ENCODE measurements at places on chromosomes 11 and 22.

- no peak for DNase-seq
These were observed 65.3 kb upstream of the LINC01488 start for GRCh38 chr11:69416143-69416515.

GRCh38 chr11:12472401-12473005, 95.1 kb downstream of the PARVA start:
- no peak for DNase-seq

DNA sequence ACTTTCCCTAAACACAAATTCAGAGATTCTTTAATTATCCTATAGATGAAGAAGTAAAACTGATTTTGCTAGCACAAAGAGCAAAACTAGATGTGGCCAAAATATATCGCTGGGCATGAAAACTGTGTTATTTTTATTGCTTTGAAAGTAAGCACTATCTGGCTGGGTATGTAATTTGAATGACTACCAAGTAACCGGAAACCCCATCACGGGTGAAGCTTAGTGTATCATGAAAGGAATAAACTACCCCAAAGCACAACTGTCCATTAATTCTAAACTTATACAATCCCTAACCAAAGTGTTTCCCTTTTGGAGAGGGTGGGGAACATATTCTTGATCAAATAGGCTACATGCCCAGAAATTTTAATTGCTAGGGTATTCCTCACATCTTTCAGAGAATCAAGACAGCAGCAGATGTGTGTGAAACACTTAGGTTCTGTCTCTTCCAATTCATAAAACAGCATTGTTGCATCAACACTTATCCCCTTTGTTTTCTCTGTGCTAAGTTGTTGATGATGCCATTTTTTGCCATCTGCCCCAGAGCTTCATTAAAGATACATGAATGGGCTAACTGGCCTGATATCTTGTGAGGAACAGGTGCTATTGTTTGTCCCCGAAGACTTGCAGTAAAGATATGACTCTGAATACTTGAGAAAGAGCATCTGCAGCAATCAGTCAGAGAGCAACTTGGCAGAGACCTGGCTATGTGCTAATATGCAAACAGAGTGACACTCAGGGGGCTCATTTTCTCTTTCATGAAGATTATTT, 238.2 kb downstream of the SOX6 start:
- no peak for DNase-seq

- DNase-seq, result no peak
These were observed 85.6 kb downstream of the CACNG2 start for GRCh38 chr22:36617694-36618522.

DNA sequence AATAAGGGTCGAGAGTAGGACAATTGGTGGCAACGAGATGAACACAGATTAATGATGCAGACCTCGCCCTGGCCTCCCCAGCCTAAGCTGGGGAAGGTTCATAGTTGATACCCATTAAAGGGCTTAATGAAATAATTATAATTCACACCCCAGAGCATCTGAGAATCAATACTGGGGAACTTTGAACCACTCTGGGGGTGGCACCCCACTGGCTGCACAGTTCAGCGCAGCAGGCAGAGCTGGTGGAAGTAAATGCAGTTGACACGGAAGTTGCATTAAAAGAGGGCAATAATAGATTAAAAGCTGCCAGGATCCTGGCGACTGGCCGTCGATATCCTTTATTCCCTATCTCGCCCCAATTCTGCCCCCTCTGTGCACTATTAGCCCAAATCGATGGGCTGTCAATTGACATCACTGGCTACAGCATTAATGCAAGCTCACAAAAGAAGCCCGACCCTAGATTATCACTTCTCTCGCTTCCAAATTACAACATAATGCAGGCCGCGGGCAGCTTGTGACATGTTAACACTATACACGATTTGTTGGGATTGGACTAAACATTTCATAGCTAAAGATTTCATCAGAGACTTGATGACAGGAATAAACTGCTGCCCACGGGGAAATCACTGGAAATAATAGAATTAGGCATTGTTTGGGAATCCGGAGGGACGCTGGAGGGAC, 14.5 kb downstream of the HSPA8 start:
- DNase-seq, result no peak

DNA sequence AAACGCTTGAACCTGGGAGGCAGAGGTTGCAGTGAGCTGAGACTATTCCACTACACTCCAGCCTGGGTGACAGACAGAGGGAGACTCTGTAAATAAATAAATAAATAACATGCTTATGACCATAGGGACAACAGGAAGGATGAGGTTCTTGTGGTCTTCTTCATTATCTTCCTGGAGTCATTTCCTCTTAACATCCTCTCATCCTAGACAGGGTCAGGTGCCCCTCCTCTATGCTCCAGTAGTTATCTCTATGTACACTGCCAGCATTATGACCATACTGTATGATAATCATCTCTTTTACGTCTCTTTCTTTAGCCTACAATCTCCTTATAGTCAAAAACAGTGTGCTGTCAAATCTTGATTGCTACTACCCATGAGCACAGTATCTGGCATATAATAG, 17.7 kb downstream of the RAB30 start:
- peak; percentile 36 for DNase-seq

- DNase-seq, result no peak
These were observed 174.1 kb downstream of the CSNK2A3 start for GRCh38 chr11:11178671-11179638.

GRCh38 chr11:2521733-2522630, 77.2 kb downstream of the KCNQ1 start:
- no peak for DNase-seq

DNA sequence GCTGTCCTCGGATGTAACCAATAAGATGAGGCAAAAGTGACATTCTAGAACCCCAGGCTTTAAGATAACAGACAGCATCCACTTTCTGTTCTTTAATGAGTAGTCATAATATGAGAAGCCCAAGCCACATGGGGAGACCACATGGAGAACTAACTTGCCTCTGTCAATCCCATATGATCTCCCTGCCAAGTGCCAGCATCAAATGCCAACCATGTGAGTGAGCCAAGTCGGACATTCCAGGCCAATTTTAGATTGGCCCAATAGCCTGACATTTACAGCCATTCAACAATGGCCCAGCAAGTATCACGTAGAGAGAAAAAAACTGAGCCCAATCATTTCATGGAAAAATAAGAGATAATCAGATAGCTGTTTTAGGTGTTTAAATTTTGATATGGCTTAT, 2048.3 kb upstream of the RAG2 start:
- DNase-seq, result no peak

DNA sequence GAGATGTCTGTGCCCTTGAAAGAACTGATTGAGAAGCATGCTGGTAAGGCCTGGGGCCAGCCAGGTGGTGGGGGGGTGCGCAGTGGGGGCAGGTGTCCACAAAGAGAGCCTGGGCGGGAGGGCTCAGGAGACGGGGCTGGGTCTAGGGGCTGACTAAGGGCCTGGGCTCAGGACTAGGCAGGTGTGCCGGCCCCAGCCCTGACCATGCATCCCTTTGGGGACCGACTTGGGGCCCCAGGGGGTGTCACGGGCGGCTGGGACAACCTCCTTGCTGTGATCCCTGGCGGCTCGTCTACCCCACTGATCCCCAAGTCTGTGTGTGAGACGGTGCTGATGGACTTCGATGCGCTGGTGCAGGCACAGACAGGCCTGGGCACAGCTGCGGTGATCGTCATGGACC, 4.4 kb downstream of the NDUFV1 start:
- DNase-seq, result no peak

DNA sequence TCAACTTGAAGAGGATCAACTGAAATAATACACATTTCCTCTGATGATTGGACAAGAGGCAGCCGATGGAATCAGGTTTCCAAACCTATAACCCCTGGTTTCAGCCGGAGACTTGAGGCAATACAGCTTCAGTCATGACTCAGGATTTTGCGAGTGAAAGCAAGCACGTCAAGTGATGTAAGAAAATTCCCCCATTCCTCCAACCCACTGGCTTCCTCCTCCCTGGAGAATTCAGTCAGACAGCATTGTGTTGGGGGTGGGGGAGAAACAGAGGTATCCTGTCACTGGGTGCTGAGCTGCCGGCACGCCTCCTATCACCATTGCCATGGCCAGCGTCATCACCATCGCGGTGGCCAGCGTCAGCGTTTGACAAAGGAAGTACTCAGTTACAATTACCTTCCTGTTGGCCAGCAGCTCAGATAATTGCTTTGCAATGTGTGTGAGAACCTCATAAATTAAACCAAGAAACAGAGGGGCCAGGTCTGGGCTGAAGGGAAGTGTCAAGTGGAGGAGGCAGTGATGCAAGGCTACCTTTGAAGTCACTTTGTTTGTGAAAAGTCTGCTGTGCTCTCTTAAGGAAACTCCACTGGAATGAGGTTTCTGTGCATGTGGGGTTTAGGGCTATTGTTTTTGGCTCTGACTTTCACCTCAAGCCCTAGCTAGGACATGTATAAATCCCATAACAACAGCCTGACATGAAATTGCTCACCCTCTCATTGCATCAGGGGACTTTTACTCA, 50.2 kb downstream of the LIF start:
- no peak for DNase-seq

DNA sequence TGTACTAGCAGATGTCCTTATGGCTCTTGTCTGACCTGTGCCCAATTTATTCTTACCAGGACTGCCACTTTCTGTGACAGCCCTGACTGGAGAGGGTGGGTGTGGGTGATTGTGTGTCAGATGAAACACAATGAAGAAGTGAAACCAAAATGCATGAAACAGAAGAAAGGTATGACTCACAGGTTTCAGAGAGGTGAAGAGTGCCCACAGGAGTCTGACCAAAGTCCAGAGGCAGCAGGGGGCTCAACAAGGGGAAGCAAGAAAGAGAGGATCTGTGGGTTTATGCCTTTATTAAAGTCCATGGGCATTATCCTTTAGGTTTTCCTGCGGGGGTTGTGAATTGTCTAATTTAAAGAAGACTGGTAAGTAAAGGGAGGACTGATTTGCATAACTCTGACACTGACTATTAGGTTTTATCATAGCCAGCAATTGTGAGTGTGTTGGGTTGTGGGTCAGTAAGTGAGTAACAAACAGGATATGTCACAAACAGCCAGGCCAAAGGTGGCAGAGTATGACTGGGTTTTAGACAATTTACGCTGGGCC, 3.9 kb upstream of the OR4C6 start:
- DNase-seq, result no peak

DNA sequence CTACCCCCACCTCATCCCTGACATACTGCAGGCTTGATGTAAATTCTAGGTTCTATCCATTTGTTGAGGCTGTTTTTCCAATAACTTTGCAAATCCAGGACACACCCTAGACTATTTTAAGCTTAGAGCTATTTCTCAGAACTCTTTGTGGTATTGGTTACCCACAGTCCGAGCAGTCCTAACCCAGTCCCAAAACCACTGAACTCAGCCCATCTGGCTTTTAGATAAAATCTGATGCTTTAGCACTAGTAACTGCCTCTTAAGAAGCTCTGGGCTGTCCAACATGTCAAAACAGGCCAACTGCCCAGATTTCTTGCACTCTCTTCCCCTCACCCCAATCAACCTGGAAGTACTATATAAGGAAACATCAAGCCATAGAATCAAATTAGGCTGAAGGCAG, 344.4 kb upstream of the CADM1 start:
- no peak for DNase-seq

DNA sequence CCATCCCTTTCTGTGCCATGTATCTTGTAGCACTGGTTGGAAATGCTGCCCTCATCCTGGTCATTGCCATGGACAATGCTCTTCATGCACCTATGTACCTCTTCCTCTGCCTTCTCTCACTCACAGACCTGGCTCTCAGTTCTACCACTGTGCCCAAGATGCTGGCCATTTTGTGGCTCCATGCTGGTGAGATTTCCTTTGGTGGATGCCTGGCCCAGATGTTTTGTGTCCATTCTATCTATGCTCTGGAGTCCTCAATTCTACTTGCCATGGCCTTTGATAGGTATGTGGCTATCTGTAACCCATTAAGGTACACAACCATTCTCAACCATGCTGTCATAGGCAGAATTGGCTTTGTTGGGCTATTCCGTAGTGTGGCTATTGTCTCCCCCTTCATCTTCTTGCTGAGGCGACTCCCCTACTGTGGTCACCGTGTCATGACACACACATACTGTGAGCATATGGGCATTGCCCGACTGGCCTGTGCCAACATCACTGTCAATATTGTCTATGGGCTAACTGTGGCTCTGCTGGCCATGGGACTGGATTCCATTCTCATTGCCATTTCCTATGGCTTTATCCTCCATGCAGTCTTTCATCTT, 414 bp downstream of the OR52D1 start:
- no peak for DNase-seq

- peak; percentile 51 for DNase-seq
These were observed 6.2 kb downstream of the TBX1 start for GRCh38 chr22:19766511-19767426.

DNA sequence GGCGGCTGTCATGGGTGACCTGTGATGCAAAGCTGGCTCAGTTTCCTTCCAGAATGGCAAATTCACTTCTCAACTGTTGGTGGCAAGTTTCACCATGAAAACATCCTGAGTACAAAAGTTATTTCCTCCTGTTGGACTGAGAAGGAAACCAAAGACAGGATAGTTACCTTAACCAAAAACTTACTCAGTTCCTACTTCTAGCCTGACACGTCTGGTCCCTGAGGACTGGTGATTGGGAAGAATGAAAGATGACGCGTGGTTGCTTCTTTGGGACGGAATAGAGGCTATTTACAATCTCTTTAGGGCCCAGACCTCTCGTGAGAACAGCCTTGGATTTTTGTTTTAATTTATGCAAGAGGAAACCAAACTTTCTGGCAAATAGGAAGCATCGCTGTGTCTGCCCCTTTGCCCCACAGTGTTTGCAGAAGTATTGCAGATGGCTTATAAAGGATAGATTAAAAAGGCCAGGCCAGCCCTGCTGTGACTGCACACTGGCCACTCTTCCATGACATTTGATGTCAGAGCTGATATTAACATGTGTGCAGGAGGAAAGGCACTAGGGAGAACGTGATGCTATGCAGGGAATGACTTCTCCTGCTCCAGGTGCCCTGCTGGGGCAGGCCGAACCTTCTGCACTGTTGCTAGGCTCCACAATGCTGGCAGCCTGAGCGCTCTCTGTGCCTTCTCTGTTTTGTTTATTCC, 7.6 kb downstream of the VPS26B start:
- DNase-seq, result no peak

DNA sequence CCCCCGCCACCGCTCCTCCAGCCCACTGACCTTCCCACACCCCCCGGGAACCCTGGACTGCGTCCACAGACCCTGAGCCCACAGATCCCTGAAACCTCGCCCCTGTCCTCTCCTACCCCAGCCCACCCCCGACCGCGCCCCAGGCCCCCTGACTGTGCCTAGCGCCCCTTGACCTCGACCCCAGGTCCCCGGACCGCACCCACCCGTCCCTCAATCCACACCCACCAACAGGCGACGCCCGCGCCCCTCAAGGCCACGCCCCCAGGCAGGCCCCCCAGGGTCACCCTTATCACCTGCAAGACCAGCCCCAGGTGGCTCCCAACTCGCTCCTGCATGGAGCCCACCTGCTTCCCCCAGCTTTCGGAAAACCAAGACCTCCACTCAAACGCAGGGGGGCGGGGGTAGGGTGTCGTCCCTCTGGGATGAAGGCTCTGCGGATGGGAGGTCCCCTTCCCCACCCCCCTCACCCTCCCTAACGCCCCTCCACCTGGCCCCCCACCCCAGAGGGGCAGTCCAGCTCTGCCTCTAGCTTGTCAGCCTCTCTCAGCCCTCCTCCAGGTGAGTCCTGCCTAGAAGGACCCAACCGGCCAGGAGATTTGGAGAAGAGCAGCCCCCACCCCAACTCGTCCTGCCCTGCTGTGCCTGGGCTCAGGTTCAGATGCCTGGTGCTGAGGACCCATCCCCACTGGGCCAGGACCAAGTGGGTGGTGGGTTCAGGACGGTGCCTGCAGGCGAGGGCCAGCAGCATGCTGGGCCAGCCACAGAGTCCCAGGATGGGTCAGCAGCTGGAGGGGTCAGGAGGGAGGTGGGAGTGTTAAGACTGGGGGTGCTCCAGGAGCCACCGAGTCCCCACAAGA, 3.1 kb upstream of the IL17REL start:
- no peak for DNase-seq

GRCh38 chr11:27427183-27427980, 45.2 kb downstream of the LGR4 start:
- no peak for DNase-seq
